ENCODE measurements at places on chromosomes 11 and 22.
A peak's percentile ranks its signal among the peaks of the same experiment; 100 is the strongest.

DNA sequence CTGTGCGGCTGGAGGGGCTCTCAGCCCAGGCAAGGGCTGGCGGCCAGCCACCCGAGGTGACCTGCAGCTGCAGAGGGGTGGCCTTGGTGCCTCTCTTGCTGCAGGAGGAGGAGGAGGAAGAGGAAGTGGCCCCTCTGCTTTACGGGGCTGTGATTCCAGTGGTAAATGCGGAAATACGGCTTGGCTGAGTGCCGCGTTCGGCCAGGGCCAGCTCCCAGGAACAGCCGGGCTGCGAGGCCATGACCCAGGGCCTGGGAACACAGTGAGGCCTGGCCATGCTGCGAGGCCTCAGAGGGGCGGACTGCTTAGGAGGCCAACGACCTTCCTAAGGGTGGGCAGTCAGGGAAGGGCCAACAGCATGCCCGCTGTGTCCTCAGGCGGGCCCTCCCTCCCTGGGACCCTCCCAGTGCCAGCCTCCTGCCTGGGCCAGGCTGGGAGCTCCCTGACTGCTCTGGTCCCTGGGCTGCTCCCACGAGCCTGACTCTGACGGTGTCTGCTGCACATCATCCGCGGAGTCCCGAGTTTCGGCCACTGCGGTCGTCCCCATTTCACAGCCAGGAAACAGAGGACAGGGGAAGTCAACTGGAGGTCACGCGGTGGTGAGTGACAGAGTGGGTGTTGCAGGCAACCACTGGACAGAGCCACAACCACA is 20.8 kb upstream of the PPARA start:
- no peak for DNase-seq

- DNase-seq: no peak
These were observed 20.4 kb downstream of the MAFF start for GRCh38 chr22:38221908-38222796.

DNA sequence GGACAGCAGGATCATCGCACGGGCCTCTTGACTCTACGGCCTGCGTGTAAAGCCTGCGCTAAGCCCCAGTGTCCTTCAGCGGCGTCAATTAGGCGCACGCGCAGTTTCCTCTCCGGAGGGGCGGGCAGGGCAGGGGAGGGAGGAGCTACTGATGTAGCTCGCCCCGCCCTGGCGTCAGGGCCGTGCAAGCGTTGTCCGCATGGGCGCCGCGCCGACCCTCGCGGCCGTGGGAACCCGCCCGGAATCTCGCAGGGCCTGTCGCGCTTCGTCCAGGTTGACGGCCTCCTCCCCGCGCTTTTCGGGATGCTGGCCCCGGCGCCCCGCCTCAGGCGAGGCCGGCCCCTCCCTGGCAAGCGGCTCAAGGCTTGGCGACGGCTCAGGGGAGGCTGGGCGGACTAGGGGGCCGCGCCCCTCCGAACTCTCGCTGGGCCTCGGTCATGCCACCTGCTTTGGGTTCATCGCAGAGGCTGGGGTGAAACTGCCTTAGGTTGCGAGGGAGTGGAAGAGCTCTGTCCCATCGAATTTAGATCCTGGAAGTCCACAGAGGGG is 61.1 kb downstream of the ST3GAL4 start:
- DNase-seq: no peak

DNA sequence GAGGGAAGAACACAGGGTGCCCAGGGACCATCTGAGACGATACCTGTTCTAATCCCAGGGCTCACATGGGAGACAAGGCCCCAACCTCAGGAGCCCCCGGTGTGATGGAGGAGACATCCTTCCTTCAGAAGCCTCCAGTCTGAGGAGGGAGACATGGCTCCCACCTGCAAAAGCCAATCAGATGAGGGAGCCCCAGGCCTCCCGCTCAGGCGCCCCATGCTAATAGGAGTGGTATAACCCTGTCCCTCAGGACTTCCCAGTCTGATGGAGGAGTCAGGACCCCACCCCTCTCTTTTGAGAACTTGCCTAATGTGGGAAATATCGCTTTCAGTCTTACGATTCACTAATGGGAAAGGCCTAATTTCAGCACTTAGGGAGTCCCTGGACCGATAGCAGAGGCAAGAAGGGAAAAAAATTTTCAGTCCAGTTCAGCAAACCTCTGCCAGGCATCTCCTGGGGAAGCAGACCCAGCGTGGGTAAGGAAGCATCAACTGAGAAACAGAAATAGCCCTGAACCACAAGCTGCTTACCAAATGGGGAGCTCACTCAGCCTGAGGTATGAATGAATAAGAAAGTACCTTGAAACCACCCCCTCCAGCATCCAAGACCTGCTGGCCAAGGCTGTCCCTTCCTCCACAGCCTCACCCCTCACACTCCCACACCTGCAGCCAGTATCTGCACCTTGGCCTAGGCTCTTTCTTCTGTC is 5.9 kb downstream of the ARRB1 start:
- DNase-seq: no peak

DNA sequence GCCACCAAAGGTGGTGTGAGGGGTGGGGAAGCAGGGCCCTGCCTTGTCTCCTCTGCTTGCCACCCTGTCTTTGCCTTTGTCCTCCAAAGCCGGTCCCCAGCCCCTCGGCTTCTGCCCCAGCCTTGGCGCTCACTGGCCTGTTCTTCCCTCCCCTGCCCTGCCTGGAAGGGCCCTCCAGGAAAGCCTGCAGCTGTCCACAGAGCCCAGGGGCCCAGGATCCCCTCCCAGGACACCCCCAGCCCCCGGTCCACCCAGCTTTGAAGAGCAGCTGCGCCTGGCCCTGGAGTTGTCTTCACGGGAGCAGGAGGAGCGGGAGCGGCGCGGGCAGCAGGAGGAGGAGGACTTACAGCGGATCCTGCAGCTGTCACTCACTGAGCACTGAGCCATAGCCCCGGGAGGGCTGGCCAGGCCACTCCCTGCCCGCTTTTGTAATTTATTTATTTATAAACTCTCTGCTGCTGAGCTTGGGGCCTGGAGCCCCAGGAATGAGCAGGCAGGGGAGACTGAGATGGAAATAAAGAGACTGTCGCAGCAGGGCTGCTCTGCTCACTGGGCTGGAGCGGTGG is 1.3 kb upstream of the SSH3 start:
- peak; percentile 19 for DNase-seq

DNA sequence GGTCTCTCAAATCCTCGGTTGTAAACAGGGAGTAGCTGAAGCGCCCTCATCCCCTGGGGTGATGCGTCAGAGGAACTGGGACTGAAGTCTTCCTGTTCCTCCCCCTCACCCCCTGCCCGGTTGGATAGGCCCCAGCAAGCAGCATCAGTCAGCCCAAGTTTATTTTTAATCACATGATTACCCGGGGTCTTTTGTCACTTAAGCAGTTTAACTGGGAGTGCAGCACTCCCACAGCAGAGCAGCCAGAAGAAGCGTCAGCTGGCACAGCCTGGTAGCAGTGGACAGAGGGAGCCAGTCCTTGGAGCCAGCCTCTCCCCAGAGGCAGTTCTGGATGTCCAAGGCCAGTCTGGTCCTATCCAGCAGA is 342.1 kb downstream of the CTTN start:
- DNase-seq: no peak

DNA sequence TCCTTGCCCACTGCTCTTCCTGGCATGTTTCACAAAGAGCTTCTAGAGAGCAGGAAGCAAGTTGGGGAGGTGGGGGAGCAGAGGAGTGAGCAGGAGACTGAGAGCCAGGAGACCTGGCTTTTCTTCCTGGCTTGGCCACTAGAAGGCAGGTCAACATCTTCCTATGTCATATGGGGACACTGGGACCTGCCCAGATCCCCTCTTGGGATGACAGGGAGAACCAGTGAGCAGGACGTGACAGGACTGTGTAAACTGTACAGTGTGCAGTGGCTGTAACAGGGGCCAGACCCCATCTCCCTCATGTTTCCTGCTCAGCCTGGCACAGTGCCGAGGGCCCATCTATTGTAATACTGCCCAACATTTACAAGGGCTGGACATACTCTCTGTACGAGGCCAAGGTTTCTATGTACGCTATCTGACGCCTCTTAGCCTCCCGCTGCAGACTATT is 29.4 kb downstream of the GDPD5 start:
- no peak for DNase-seq

DNA sequence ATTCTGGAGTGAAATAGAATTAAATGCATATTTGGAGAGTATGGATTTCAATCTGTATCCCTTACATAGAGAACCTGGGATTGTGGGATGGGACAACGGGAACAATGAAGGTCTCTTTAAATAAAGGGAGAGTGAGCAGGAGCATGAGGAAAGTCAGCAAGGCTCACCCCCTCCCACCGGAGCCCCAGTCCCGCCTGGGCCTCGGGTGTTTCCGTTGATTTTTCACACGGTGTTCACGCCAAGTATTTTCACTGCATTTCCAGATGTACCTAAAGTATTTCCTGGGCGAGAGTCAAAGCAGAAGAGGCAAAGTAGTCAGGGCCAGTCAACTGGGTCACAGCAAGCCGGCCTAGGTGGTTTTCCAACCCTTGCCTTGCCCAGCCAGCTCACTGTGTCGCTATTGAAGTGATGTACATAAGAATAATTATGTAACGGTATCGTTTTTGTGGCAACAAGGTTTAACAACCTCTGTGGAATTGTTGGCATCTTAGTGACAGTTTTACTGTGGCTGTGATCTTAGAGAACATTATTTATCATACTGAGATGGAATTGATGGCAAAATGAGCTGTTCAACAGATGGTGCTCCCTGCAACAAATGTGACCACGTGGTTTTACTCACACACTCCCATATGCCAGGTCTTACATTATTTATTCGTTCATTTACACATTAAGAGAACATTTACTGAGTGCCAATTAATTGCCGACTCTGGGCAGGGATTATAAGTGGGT is 177.3 kb downstream of the ADAMTS15 start:
- no peak for DNase-seq

- DNase-seq: no peak
These were observed 99.3 kb upstream of the FSHB start for GRCh38 chr11:30131535-30131934.

DNA sequence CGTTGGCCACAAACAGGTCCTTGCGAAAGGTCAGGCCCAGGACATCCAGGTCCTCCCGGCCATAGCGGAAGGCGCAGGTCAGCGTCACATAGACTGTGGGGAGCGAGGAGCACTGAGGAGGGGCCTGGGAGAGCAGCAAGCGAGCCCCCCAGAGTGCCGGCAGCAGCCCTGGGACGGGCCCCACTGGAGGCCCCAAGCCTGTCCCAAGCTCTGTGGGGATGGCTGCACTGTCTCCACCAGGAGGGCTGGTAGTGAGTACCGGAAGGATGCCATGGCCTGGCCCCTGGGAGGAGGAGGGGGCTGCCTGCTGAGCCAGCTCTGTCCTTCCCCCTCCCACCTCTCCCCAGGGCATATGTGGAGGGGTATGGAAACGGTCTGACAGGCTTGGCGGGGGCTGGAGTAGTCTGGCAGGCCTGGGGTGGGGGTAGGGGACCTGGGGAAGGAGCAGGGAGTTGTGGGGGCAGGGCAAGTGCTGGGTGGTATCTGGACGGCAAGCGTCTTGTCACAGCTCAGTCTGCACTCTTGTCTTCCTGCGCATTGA is 42.9 kb downstream of the TPBGL start:
- no peak for DNase-seq

GRCh38 chr11:67248653-67249052 is 17.6 kb upstream of the GRK2 start:
- DNase-seq: no peak

DNA sequence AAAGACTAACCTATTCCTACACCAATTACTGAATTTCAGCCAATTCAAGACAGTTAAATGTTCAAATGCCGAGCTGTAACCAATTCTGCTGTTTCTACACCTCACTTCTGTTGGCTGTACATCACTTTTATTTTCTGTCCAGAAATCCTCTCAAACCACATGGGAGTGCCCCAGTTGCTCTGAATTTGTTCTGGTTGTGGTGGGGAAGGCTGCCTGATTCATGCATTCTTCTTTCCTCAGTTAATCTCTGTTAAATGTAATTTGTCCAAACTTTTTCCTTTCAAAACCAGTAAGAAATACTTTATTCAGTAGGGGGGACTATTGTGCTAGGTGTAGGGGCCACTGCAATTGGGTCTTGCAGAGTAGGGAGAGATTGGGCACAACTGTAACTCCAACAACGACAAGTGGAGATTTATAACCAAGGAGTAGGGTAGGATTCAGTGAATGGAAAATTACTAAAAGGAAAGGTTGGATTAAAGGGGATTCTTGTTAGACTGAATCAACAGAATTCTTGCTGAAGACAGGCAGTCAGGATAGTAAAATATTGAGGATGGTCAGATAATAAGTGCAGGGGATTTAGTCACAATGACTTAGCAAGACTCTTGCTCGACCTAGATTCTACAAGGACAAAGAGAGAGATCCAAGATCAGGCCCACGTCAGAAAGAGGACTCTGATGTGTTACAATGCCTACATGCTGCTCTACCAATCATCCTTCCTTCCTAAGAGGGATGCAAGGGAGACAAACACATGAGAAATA is 593.5 kb upstream of the FAT3 start:
- DNase-seq: no peak

- peak; percentile 50 for DNase-seq
These were observed 6.7 kb upstream of the MCAM start for GRCh38 chr11:119323532-119324033.

All from mesothelial cell of epicardium (in vitro differentiated cells).